ENCODE measurements at places on chromosomes 1 and 21. TPM values are rescaled to one million over a fixed set of nuclear protein-coding genes. Genes with fewer than 3 reads are reported as not detected.

OR2G6 gene
- not detected for total RNA-seq

OLIG2 gene
- not detected for total RNA-seq

PLA2G2D gene
- total RNA-seq = not detected

PTCH2 gene
- total RNA-seq = 0.19 TPM

IGSF5 gene
- total RNA-seq = not detected

CD5L gene
- not detected for total RNA-seq

TMIGD3 gene
- total RNA-seq = not detected

OR2T11 gene
- total RNA-seq = not detected

MECR gene
- total RNA-seq = 25.1 TPM

GBP6 gene
- total RNA-seq = not detected

PADI1 gene
- total RNA-seq = 0.18 TPM

TDRD5 gene
- total RNA-seq = not detected

All from glomerular endothelial cell (primary cell).